ENCODE measurements at places on chromosomes 5 and 9.

GRCh38 chr5:163033656-163034055, 403.7 kb upstream of the CCNG1 start:
- no peak for DNase-seq

DNA sequence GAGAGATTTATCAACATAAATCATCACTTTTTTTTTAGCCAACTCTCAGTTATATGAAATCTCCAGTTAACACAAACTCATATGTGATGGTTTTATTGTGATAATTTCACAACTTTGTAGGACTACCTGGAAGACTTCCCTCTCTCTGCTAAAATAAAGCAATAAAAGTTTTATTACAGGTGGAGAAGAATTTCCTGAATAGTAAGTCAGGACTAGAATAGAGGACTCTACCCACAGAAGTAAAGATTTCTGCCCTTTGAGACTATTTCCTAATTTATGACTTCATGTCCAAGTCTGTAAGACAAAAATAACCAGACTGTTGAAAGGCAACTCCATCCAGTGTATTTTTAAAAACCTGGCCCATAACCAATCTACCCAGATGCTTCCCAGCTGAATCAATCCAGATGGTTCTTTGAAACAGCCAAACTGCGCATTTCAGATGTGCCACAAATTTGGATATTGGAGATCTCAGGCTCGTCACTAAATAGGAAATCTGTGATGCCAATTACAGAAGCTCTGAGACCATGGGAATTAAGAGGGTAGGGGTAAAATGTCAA, 234.0 kb upstream of the NMUR2 start:
- DNase-seq, result no peak

GRCh38 chr5:167096816-167097215, 1194.6 kb upstream of the WWC1 start:
- DNase-seq, result no peak

GRCh38 chr5:126471875-126472537, 48.8 kb downstream of the GRAMD2B start:
- no peak for DNase-seq

GRCh38 chr9:133944746-133945135, 47.4 kb downstream of the VAV2 start:
- DNase-seq, result no peak

DNA sequence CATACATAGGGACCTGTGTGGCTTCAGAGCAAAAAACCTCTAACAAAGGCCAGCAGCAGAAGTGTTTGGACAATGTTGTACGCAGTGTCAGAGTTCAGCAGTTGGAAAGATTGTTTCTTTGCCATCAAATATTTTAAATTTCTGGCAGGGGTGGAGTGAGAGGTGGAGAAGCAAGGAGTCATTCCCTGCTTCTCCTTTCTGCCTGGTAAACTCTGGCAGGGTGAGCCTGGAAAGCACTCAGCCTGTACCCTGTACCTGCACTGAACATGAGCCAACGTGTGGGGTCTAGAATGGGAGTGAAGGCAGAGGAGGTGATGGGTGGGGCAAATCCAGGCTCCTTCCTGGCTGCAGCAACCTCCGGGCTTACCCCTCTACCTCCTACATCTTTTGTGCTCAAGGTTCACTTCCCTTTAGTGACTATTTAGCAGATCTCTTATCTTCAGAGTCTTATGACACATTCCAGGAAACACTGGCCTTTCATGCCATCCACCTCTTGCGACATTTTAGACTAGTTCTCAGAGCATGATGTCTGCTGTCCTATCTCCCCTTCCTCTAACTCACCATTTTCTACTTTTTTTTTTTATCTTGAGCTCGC, 445.0 kb upstream of the PIK3R1 start:
- no peak for DNase-seq

GRCh38 chr5:37495210-37495609, 116.1 kb downstream of the WDR70 start:
- DNase-seq, result no peak

DNA sequence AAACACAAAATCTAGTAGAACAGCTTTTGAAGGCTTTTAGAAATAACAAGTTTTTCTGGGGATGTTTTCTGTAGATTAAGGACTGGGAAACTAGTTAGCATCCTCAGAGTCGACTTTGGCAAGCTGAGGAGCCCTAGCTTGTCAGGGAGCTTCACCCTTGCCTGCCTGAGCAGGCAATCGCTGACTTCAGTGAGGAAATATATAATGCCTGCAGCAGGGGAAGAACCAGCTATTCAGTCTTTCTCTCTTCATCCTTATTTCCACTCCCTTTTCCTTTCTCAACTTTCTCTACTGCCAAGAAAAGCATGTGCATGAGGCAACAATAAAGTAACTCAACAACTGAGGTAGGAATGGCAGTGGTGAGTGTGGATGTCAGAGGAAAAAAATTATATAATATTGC, 54.7 kb downstream of the PLK2 start:
- no peak for DNase-seq

DNA sequence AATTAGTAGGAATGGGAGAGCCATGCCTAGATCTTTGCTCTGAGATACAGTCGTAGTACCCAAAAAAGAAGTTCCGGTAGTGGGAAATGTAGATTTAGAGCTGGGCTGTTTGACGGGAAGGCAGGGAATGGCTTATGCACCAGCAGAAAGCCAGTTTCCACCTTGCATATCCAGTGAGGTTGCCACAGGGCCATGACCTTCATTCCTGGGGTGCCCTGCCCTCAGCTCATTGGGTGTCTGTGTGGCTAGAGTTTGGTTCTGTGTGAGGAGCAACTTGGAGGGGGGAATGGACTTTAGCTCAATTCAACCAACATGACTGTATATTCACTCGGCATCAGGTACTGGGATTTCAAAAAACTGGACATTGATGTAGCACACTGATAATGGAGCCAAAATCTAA, 300.1 kb downstream of the MLLT3 start:
- DNase-seq, result no peak

- no peak for DNase-seq
Measured at GRCh38 chr5:98769959-98770208, 3.6 kb upstream of the RGMB start.

DNA sequence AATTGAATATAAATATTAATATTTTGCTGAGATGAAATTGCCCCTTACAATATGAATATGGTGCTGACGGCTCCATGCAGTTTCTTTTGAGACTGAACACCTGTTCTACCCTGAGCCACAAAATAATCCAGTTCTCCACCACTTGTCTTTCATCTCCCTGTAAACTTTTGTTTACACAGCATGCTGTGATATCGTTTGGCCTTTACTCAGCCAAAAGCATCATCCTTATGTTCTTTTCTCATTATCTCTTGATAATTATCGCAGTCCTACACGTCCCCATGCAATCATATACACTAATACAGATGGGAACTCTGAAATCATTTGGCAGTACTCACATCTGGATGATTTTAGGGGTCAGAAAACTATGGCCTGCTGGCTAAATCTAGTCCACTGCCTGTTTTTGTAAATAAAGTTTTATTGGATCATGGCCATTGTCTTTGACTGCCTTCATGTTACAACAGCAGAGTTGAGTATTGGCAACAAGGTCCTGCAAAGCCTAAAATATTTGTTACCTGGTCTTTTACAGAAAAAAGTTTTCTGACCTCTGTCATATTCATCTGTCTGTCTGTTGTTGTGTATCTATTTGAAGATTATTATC, 53.3 kb downstream of the AOPEP start:
- DNase-seq, result no peak

- DNase-seq, result no peak
Measured at GRCh38 chr5:165829504-165829903, 2324.1 kb downstream of the MAT2B start.

- DNase-seq, result no peak
Measured at GRCh38 chr5:143051244-143052058, 281.3 kb downstream of the ARHGAP26 start.

- DNase-seq, result no peak
Measured at GRCh38 chr9:79408617-79409016, 163.1 kb upstream of the TLE4 start.

DNA sequence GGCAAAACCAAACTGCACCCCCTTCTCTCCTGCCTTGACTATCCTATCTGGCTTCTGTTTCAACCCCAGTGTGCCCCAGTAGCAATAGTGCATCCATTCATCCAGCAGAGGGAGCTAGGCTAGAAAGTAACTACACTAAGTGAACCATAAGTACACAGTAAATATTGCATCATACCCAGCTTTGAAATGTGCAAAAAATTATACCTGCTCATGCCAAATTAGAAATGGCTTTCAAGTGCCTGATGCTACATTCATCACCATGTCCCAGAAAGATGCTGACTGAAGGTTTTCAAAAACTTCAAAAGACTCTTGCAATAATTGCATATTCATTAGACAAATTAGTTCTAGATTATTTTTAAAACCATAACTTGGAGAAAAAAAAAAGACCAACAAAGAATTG, 153.5 kb downstream of the PRELID2 start:
- no peak for DNase-seq

GRCh38 chr5:174284873-174285272, 239.4 kb downstream of the NSG2 start:
- DNase-seq, result no peak

GRCh38 chr5:79318935-79319614, 83.1 kb downstream of the JMY start:
- DNase-seq, result no peak

GRCh38 chr5:74575741-74576538, 64.6 kb downstream of the ENC1 start:
- peak; percentile 22 for DNase-seq

DNA sequence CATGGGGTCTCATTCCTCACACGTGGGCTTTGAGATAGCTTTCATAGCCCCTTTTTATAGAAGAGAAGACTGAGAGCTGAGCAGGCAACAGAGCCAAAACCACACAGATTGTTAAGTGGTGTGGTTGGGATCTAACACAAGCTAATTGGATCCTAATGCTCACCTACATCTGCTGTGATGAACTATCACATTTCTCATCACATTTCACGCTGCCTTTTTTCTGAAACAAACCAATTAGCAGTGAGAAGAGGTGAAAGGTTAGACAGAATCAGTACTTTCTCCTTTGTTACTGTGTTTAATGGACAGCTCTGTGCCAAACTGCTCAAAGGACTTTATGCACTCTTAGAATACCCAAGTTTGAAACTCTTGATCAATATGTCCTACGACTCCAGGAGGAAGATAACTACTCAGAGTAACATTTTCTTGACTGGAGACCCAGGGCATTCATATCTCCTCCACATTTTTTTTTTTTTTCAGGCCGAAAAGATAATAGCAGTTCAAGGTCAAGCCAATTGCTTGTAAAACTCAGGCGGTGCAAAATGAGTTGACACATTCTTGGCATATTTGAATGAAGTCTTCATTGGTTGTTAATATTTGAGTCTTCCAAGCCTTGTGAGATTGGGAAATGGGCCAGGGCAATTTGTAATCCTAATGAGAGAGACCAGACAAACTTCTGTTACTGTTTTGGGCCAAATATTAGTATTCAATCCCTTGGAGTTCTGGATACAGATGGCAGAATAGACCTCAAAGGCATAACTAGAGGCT, 138.4 kb downstream of the KCTD16 start:
- no peak for DNase-seq

- DNase-seq, result no peak
Measured at GRCh38 chr9:104092875-104093600, 1.1 kb upstream of the SMC2 start.

- DNase-seq, result no peak
Measured at GRCh38 chr5:64509828-64510227, 4.0 kb downstream of the RGS7BP start.

DNA sequence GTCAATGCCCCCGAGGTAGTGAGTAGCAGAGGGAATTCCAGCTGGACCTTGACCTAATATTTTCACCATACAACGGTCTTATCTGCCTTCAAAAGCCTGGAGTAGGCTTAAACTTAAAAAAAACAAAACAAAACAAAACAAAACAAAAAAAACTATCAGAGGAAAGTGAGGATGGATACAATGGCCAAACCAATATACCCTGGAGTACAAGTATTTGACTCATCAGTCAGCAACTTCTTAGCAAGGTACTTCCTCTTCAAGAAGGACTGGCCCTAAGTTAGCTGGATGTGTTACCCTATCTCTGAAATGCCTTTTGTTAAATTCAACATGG, 160.6 kb upstream of the GNA14 start:
- no peak for DNase-seq

GRCh38 chr9:126160067-126160853, 166.4 kb upstream of the MVB12B start:
- DNase-seq, result no peak

- no peak for DNase-seq
Measured at GRCh38 chr5:155017610-155018009, 4.1 kb downstream of the KIF4B start.

GRCh38 chr5:142966121-142966420, 195.9 kb downstream of the ARHGAP26 start:
- no peak for DNase-seq

DNA sequence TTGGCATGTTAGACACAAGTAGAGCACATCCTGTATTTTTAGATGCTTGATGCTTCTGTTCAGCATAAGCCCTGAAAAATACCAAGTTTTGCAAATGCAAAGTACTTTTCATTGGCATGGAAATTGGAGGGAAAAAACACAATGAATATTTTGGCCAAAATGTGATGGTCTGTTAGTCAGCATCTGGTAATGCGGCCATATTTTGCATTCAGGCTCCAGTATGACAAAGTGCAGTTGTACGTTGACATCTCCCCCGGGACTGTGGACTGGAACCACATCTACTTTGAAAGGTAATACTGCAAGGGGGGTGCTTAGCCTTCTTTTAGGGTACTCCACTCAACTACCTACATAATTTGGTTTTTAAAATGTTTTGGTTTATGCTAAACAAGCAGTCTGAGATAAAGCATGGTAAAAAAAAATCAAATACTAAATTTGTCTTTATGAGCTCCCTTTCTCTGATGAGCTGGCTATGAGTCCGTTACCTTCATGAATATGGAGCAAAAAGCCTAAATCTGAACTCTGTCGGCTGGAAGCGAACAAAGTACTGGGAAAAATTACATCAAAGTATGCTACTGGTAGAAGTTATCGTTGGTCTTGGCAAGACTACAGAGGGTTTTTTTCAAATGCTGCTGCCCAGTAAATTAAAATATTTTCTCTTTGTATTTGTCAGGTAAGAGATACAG, 297.0 kb downstream of the ARHGEF28 start:
- no peak for DNase-seq

DNA sequence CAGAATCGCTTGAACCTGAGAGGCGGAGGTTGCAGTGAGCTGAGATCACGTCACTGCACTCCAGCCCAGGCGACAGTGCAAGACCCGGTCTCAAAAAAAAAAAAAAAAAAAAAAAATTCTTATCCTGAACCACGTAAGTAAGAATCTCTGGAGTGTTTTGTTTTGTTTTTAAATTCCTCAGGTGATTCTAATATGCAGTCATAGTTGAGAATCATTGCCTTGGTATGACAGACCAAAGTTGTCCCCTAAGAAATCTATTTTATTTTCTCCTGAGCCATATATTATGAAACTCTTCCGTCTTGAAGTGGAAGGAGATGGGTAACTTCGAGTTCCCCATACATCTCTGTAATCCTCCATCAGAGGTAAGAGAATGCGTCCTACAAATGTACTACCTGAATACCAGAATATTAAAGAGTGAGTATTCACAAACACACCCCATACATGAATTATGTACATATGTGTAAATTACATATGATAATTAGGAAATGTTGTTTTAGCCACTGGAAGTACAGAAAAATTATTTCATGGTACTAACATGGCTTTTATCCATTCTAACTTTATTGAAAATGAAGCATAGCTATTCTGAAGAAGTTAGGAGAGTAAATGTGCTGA, 26.7 kb upstream of the SVEP1 start:
- DNase-seq, result no peak

GRCh38 chr5:87954121-87954520, 314.5 kb downstream of the TMEM161B start:
- no peak for DNase-seq

Measured in stimulated activated CD4-positive, alpha-beta T cell treated with anti-CD3 and anti-CD28 coated beads, Interleukin-2, amount 100 ng/mL, for 24 hours (primary cell).